ENCODE measurements at places on chromosomes 1 and 21. TPM values are rescaled to one million over a fixed set of nuclear protein-coding genes. Genes with fewer than 3 reads are reported as not detected.

PLCH2 gene
- total RNA-seq, result 0.06 TPM

DNA sequence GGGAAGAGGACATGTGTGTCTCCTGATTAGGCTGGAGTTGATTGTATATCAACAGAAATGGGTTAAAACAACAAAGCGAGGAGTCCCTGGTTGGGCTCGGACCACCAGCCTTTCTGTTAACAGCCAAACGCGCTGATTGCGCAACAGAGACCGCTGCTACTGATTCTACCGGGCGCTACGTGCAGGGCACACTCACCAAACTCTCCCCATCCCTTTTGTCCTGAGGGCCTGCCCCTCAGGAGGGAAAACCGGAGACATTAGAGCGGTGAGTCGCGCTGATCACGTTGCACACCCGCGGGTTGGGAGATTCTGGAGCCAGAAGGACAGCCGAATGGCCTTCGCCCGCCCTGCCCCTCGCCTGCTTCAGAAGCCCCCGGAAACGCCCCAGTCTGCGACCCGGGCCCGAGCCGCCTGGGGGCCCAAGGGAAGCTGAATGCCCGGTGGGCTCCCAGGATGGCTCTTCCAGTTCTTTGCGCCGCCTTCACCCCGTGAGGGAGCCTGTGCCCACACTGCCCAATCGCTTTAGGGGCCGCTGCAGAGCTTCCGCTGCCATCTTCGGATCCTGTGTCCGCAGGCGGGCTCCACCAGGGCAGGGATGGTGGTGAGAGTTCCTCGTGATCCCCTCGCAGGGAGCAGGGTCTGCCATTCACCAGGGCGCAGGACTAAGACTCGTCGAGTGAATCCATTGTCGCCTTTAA is 165.4 kb upstream of the NBPF11 start:
- DNase-seq, result no peak

DNA sequence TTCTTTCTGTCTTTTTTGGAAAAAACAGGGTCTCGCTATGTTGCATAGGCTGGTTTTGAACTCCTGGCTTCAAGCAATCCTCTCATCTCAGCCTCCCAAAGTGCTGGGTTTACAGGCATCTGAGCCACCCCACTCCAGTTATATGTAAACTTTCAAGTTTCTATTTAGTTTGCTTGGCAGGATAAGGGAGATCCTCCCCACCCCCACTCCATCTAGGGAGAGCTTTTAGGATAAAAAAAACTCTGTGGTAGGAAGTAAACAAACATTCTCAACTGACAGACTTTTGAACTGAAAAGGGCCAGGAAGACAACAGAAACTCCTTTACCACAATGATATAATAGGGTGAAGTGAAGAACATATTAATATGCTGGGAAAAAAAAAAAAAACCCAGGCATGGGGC is 41.0 kb upstream of the ZNF326 start:
- no peak for DNase-seq

SHISA4 gene
- 128 TPM for total RNA-seq

DNA sequence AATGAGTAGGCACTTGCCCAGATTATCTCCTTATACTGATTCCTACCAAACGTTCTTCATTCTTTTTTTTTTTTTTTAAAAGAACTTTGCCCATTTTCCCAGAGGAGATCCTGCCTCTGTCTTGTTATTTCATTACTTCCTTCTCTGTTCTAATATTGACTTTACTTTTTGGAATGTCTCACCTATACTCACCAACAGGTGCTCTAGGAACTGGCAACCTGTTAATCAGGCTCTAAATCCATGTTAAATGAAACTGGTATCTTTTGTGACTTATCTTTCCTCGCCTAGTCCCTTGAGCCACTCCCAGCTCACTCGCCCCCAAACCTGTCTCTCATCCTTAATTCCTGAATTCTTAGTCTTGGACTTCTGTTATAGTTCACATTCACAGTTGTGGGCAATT is 1.2 kb upstream of the CRCT1 start:
- DNase-seq, result no peak

URB2 gene
- total RNA-seq, result 4.1 TPM

COL6A2 gene
- 105 TPM for total RNA-seq

- no peak for DNase-seq
Observed at GRCh38 chr1:174040387-174040786, 18.2 kb upstream of the RC3H1 start.

- no peak for DNase-seq
Observed at GRCh38 chr1:93749894-93750301, 68.3 kb upstream of the BCAR3 start.
